Left cardiac atrium (tissue), 4 donors: ENCODE measurements at places on chromosomes 13 and 19.
A peak's percentile ranks its signal among the peaks of the same experiment; 100 is the strongest.

DNA sequence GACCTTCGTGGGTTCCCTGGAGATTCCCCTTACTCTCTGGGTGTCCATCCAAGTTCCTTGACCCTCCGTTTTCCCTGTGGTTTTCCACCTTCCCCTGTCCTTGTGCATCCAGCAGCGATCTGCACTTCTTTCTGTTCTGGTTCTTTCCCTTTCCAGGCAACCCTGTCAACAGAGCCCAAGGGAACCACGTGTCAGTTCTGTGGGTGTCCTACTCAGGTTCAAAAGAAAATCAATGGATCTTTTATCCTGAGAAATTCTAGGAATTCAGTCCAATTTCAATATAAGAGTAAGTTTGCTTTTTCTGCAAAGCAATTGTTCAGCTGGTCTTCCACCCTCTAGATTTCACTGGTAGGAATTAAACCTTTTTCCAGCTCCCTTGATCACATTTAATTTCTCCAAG lies 1394.8 kb upstream of the SLC10A2 start:
- no peak for DNase-seq

- no peak for DNase-seq
Observed at GRCh38 chr13:93625536-93625935, 398.9 kb downstream of the GPC6 start.

- no peak for DNase-seq
Observed at GRCh38 chr19:14530005-14530348, 583 bp downstream of the TECR start.

GRCh38 chr13:64817691-64818090 lies 2412.4 kb downstream of the PCDH9 start:
- no peak for DNase-seq

- DNase-seq: no peak
Observed at GRCh38 chr13:85520445-85520844, 278.8 kb downstream of the SLITRK6 start.

DNA sequence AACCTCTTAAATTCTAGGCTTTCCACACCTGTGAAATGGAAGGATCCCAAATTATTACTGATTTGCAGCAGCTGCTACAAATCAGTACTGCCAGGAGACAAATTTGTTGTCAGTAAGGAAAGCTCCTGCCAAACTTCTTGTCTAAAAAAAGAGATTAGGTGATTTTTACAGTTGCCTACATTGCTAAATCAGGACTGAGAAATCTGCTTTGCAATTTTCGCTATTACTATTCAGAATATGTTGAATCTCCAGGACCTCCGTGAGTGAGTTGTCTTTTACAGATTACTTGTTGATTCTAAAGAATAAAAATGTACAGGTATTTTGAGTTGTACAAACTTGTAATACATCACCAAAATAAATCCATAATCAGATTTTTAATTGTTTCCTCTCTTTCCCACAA lies 1815.9 kb downstream of the PCDH9 start:
- DNase-seq: no peak

DNA sequence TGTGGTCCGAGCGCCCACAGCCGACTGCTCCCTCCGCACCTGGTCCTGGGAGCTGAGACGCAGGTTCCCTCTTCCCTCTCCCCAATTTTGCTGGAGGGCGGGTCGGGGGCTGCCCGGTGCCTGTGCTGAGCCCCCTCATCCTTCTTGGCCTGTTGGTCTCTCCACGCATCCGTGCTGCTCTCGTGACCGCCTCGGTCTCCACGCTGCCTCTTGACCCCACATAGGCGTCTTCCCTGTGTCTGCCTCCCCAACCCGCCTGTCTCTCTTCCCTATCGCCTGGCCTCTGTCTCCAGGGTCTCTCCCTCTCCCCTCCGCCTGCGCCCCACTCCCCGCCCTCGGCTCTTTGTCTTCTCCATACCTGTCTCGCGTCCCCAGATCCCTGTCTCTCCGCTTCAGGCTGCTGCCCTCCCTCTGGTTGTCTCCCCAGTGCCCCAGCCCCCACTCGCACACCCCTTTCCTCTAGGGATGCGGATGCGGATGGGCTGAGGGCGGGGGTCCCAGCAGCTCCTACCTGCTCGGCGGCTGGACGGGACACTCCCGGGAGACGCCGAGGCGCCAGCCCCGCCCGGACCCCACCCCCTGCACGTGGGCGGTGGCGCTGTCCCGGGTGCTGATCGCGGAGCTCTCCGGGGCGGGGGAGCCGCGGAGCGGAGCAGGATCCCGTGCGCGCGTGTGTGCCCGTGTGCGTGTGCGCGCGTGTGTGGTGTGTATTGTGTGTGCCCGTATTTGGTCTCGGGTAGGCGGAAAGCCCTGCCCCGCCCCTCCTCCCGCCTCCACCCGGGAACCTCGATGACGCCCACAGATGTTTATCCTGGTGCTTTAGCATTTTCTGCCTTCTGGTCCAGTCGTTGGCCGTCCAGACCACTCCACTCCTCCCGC lies at the start of gene SYT5:
Gene SYT5 (minus strand): TSS at position 684 of the 879 bp plus-strand sequence. CDS start 1,248 bp downstream, outside the sequence.
- no peak for DNase-seq

DNA sequence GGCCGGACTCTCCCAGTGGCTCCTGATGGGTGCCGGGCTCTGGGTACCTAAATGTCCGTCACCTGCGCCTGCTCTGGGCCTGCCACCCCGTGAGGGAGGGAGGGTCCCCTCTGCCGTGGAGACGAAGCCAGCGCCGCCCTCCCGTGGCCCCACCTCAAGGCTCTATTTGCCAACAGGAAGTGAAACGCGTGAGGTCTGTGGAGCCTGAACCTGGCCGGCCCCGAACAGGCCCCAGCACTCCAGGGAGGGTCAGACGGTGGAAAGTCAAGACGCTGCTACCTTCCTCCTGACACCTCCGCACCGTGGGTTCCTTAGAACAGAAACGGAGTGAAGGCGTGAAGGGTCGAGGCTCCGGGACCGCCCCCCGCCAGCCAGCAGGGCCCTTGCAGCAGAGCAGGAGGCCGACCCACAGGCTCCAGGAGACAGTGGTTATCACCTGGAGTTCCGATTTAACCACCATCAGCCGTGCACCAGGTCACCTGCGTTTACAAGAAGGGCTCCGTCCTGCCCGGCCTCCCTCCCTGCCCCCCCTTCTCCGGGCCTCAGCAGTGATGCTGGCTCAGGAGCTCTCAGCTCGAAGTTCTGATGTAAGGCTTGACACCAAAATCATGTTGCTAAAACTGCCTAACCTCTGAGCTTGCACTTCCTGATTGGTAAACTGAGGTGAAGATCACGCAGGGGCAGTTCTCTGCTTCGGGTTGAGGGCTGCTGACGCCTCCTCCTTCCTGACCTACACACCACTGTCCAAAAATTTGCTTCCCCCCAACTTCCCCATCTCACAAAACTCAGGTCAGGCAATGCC lies 50.9 kb upstream of the C13orf46 start:
- DNase-seq: peak; percentile 22
